ENCODE measurements at places on chromosomes 2 and 18.

- DNase-seq: peak; percentile 27
Observed at GRCh38 chr18:49459404-49460171, 857 bp downstream of the DYM start.

GRCh38 chr2:19609266-19609665 is 250.8 kb upstream of the OSR1 start:
- DNase-seq: no peak

- peak; percentile 61 for DNase-seq
Observed at GRCh38 chr2:196131949-196132925, 39.1 kb downstream of the STK17B start.

DNA sequence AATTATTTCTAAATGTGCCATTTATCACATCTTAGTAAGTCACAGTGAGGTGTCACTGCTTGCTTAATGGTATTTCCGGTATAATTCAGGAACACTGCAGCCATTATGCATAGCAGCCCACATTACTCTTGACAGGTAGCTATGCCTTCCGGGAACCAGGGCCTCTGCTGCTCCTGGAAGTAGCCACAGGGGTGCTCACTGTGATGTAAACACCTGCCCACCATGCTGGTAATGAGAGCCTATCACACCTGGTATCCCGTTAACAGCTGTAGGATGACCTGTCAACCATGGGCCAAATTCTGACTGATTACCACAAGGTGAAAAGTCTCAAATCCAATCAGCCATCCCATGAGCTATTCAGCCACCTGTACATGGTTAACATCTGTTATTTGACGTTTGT is 647.0 kb upstream of the NXPH2 start:
- DNase-seq: no peak

DNA sequence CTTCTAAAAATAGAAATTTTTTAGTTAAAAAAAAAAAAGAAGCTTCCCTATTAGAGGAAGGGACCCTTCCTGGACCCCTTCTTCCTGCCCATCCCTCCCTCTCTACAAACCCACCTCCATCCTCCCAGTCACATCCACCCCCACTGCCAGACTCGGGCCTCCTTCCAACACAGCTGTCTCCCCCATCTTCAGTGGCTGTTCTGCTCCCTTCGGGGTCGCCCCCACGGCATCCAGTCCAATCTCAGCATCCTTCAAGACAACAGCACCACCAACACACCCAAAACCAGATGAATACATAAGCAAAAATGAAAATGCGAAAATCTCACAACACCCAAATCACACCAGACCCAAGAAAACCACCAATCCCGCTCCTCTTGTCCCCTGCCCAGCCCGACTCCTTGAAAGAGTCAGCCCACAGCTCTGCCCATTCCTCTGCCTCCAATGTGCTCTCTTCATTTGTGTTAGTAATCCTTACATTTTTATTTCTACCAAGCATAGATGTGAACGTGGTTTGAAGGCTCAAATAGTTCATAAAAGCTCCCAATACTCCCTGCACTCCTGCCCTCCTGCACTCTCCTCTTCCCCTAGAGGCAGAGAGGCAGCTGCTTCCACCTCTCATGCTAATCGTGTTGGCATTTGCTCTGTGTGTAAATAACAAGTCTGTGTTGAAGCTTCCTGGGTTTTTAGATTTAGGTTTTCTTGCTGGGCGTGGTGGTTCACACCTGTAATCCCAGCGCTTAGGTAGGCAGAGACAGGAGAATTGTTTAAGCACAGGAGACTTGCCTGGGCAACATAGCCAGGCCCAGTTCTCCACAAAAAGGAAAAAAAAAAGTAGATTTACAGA is 37.0 kb downstream of the MAL start:
- no peak for DNase-seq

GRCh38 chr2:48993576-48993975 is 160.7 kb downstream of the FSHR start:
- no peak for DNase-seq

DNA sequence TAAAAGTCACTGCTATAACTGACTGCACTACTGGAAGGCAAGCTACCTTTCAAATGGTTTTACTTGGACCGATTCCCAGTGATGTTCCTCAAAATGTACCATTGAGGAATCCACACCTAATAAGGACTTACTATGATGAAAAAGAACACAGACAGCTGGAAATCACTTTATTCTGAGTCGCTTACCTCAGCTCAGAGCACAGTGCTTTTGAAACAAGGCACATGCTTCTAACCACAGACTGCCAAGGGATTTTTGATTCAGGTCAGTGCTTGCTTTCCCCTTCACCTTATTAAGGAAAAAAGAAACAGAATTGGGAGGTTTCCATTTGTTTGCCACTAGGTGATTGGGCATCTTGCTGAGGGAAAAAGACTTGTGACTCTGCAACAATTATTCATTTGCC is 707.5 kb upstream of the FSHR start:
- no peak for DNase-seq

DNA sequence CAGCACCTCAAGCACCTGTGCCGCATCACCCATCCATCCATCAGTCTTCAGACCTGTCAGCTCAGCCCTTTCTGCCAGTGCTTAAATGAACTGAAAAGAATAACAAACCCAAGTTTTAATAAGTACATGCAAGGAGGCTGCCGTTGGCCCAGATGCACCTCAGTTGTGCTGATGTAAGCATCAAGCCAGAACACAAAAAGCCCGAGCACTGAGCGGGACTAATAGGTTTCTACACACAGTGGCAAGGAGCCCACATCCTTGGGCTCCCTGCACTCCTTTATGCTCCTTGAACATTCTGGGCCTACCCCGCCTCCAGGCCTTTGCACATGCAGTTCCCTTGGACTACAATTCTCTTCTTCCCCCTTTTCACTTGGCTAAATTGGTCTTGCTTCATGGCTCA is 165.6 kb downstream of the ALK start:
- DNase-seq: no peak

GRCh38 chr2:191264647-191265081 is 19.5 kb downstream of the MYO1B start:
- DNase-seq: no peak

- DNase-seq: no peak
Observed at GRCh38 chr2:18349421-18349820, 211.0 kb downstream of the RDH14 start.

- peak; percentile 77 for DNase-seq
Observed at GRCh38 chr2:175435012-175435411, 253.5 kb upstream of the ATP5MC3 start.

DNA sequence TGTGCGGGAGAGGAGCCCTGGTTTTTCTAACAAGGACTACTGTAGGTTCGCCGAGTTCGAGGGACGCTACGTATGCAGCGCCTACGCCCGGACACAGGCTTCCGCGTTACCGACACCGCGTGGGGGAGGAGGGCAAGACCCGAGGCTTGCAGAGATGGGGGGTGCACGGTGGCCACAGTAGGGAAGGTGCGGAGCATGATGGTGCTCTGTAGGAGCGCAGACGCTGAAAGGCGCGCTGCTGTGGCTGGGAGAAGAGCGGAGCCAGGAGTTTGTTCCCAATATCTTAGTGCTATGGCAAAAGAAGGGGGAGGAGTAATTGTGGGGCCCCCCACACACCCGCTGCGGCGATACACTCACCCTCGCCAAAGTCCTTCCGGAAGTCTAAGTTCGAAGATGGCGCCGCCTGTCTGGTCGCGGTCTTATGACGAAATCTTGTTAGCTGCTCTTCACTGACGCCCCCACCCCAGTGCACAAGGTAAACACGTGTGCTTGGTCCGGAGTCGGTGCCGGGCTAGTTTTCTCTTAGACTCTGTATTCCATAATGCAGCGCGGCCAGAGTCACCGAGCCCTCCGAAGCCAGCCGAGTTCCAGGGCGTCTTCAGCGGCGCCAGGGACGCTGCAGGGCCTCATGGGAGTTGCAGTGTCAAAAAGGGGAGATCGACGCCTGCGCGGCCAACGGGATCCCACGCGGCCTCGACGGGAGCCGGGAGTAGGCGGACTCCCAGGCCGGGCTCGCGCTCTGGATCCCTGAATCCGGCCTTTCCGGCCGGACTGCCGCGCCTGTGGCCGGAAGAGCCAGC is at the start of gene GTF3C2:
Gene GTF3C2 (minus strand): TSS at position 383 of the 800 bp plus-strand sequence. CDS start 13,210 bp downstream, outside the sequence.
- DNase-seq: peak; percentile 100

DNA sequence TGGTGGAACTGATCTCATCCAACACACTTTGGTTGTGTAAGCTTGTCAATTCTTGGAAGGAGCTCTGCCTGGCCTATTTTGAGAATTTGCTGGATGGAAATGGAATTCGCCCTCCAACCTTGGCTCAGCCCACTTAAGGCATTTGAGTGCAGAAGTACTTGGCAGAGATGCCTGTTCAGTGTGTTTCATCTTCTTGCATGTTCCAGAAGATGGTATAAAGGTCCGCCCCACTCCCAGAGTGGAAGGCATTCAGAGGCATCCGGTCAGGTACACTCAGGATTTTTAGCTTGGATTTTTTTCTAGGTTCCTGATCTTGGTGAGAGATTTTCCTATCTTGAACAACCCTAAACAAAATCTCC is 61.3 kb upstream of the TXNDC2 start:
- DNase-seq: no peak

GRCh38 chr18:61655630-61656029 is 237.2 kb downstream of the RNF152 start:
- no peak for DNase-seq

DNA sequence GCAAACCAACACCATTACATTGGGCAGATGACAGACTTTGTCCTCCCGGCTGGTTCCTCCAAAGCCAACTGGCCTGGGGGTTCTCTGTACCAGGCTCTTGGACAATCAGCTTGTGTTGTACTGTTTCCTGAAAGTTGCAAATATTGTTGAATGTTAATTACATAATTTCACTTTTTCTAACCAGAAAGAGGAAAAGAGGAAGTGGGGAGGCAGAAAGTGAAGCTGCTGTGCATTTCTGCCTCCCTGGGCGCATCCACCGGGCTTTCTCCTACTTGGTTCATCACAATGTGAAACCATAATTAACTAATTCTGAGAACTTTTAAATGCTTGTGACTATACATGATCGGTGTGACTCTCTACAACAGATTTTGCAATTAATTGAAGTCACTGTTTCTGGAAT is 10.1 kb downstream of the TWIST2 start:
- peak; percentile 70 for DNase-seq

DNA sequence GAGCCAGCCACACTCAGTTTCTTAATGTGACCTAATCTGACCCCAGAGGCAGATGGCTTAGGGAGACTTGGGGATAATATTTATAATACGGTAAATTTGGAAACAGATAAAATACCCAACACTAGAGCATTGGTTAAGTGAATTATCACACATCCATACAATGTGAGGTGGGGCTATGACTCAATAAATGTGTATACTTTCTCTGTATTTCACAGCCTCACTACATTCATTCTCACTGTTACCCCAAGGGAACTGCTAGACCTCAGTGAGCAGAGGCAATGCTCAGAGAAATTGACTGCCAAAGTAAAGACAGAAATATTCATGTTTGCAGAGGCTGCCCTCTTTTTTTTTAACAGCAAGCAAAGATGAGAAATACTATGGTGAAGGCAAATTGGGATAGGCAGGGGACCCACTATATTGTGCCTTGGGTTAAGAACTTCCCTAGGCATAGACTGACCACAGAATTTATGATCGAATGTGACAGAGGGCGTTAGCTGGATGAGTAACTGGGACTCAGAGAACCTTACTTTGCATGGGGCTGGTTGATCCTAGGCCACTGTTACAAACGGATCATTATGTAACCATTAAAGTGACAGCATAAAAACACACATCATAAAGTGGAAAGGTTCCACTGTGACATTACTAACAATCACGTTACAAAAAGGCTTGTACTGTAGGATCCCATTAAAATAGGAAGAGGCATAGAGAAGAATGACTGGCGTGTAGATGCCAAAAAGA is 246.0 kb upstream of the LYPD1 start:
- no peak for DNase-seq

DNA sequence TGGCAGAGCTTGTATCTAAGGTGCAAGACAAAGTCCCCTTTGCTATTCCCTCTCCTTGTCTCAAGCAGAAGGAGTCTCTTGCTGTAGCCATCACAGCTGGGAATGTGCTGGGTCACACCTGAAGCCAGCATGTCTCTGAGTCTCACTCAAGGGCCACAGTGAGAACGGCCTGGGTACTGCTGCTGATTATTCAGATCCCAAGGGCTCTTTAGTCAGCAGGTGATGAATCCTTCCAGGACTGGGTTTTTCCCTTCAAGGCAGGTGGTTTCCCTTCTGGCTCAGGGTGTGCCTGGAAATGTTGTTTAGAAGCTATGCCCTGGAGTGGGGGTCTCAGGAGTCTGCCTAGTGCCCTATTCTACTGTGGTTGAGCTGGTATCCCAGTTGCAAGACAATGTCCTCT is 356.3 kb downstream of the PARD3B start:
- no peak for DNase-seq

GRCh38 chr18:59005262-59005661 is 134.4 kb upstream of the SEC11C start:
- no peak for DNase-seq

DNA sequence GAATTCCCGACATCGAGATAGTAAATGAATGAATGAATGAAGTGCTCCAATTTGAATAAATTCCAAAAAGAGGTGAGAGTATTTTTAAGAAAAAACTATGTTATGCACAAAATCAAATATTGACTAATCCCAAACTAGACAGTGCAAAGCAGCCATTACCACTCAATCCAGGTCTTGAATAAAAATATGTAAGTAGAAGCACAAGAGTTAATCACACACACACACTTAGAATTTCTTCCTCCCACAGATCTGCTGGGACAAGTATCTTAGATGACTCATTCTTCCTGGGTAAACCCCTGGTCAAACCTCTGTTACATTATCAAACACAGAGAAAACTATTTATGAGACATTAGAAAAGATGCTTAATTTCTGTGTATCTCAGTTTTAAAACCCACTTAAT is 102.0 kb downstream of the PLA2R1 start:
- DNase-seq: peak; percentile 58

- no peak for DNase-seq
Observed at GRCh38 chr18:59779979-59780378, 82.8 kb upstream of the CCBE1 start.

DNA sequence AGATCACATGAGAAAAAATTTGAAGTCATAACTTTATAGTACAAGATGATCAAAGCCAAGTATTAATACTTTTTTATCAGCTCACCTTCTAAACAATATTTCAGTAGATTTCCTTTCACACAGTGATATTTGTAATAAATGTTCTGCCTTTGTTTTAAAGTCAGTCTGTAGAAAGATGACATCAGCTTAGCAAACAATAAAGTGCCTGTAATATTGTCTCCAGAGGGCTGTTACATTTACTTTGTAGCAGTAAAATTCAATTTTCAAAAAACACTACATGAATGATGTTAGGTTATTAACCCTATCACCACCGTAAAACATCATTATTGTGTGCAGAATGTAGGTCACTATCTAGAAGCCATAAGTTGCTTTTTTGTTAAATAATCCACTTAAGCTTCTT is 49.6 kb downstream of the ZEB2 start:
- DNase-seq: no peak

- no peak for DNase-seq
Observed at GRCh38 chr2:186209532-186209931, 276.5 kb upstream of the ZC3H15 start.

DNA sequence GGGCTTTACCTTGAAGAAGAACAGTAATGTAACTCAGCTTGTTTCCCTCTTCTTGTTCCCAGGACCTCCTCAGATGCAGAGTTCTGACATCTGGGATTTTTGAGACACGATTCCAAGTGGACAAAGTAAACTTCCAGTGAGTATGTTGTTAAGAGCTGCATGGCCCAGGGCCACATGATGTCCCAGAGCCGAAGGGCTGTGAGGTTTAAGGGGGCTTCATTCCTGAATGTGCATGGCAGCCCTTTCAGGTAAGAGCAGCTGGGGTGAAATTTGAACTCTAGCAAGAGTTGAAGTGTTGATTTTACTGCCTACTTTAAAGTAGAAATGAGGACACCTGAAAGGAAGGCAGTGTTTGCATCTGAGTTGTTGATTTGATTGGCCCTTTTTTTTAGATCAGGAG is 13.3 kb downstream of the CHMP1B start:
- DNase-seq: no peak
